Smooth muscle cell of the brain vasculature (primary cell): ENCODE measurements at places on chromosomes 5 and 9.
A peak's percentile ranks its signal among the peaks of the same experiment; 100 is the strongest.

- DNase-seq = no peak
These were observed 28.6 kb downstream of the LSM11 start for GRCh38 chr5:157772127-157772526.

- DNase-seq = no peak
These were observed 40.3 kb downstream of the SLC24A2 start for GRCh38 chr9:19748278-19749126.

DNA sequence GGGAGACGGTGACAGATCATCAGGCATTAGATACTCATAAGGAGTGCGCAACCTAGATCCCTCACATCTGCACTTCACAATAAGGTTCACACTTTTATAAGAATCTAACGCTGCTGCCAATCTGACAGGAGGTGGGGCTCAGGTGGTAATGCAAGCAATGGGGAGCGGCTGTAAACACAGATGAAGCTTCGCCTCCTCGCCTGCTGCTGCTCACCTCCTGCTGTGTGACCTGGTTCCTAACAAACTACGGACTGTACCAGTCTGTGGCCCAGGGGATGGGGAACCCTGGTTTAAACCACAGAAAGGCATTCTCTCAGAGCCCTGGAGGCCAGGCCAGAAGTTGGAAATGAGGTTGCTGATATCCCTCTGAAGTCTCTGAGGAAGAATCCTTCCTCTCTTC lies 323.6 kb downstream of the DRD1 start:
- no peak for DNase-seq

GRCh38 chr5:136062366-136063274 lies 33.8 kb downstream of the TGFBI start:
- DNase-seq = no peak

DNA sequence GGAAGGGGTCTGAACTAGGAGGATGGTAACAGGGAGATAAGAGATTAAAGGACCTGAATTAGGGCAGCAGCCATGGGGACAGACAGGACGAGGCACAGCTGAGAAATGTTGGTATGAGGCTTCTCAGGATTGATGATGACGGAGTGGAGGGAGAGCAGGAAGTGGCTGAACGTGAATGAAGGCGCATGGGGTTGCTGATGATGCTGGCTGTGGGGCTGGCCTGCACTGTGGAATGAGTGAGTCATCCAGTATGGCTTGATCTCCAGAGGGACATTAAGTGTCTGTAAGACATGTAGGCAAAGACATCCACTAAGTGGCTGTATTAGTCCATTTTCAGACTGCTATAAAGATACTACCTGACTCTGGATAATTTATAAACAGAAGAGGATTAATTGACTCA lies 256.4 kb downstream of the ICE1 start:
- DNase-seq = no peak

DNA sequence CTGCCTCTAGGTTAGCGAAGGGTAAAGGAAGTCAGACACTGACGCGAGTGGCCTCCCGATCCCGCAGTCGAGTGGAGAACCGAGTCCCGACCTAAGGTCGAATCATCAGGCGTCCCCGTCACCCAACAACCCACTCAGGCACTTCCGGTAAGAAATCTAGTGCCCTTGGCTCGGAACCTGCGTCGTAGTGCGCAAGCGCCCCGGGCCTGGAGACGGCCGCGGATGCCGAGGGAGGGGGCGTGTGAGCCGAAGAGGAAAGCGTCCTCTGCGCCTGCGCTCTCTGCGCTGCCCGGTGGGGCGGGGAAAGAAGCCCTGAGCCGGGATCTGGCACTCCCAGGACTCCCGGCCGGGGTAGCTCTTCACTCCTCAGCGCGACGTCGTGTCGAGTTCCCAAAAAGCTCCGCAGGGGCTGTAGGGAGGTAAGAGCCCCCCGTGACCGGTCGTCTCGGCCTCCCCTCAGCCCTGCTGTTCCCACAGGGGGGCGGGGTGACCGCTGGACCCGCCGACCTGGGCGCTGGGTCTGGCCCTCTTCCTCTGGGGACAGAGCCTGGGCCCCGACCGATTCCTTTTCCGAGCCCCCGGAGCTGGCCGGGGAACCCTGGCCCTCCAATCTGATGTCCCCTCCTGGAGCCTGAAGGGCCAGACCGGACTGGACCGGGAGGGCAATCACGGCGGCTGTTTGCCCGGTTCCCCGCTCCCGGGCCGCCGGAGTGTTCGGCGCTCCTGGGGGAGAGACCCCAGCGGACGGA lies at the start of gene ZFYVE16:
TSS of gene ZFYVE16 (plus strand) at position 330 of the 749 bp plus-strand sequence. CDS start 26,084 bp downstream, outside the sequence.
- DNase-seq = peak; percentile 94

- no peak for DNase-seq
These were observed 182.0 kb upstream of the WWC1 start for GRCh38 chr5:168109441-168109840.

DNA sequence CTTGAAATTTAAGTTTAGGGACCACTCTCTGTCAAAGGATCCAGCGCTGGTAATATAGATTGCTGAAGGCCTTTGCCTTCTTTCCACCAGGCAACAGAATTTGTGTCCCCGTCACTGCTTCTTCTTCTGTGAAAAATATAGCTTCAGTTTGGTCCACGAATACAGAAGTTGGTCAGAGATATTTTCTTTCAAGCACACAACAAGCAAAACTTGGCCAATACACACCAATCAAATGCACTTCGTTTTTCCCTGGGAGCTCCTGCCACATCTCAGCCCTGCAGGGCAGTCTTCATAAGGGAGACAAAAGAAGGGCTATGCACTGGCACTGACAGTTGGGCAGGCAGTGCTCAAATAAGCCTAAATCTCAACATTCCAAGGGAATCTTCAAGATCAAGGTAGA lies 22.9 kb downstream of the HAVCR2 start:
- no peak for DNase-seq

DNA sequence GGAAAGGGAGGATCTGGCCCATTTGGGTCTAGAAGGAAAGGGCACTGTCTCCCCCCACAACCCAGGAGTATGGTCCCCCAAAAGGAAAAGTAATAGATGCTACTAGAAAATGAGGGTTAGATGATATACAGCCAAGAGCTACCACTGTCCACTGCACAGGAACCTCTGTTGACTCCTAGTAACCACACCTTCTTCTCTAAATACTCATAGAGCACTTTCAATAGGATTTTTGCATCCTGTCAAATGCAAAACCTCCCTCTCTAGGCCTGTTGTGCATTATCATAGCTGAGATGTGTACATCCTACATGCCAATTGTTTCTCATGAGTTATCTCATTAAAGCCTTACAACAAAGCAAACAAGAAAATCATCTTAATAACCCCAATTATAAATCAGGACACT lies 66.8 kb downstream of the THBS4 start:
- no peak for DNase-seq

GRCh38 chr5:150422758-150423157 lies 10.0 kb upstream of the CD74 start:
- DNase-seq = no peak

DNA sequence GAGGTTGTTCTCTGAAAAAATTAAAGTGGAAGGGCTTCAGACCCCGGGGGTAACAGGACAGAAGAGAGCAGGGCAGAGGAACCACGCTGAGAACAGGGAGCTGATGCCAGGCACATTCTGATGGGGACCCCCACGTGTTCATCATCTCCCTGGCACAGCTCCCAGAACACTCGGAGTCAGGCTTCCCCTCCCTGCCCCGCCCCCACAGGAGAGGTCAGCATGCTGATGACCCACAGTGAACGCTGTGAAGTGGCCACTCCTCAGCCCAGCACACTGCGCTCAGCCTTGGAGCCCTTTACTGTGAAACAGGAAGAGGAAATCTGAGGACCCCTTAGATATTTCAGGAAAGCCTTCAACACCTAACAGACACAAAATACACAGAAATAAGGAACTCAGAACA lies 16.4 kb downstream of the RETREG1 start:
- no peak for DNase-seq

DNA sequence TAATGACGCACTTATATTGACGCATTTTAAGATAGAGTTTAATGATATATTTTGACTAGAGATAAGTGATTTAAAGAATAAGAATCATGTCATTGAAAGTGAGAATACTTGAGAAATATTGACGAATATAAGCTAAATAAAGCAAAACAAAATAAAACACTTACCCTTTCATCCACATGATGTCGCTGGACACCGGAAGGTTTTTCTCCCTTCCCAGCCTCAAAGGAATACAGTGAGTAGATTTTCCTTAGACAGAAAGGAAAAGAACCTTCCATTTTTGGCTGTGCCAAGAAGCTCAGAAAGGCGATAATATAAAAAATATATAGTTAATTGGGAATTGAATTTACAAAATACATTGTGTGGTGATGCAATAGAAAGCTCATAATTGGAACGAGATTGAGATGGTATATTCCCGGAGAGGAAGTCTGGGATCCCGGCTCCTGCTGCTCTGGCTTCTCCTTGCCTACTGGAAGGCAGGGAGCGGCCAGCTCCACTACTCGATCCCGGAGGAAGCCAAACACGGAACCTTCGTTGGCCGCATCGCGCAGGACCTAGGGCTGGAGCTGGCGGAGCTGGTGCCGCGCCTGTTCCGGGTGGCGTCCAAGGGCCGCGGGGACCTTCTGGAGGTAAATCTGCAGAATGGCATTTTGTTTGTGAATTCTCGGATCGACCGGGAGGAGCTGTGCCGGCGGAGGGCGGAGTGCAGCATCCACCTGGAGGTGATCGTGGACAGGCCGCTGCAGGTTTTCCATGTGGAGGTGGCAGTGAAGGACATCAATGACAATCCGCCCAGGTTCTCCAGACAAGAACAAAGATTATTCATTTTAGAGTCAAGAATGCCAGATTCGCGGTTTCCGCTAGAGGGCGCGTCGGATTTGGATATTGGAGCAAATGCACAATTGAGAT lies at the start of gene PCDHA5:
TSS of gene PCDHA5 (plus strand) at position 239 of the 906 bp plus-strand sequence.
- DNase-seq = no peak

- DNase-seq = no peak
These were observed 150.7 kb upstream of the RASGRF2 start for GRCh38 chr5:80809451-80809850.

GRCh38 chr5:124461941-124462340 lies 284.5 kb downstream of the ZNF608 start:
- no peak for DNase-seq

GRCh38 chr5:13359344-13359743 lies 585.1 kb downstream of the DNAH5 start:
- no peak for DNase-seq

- DNase-seq = no peak
These were observed 3.1 kb downstream of the AGXT2 start for GRCh38 chr5:35044649-35045048.

GRCh38 chr5:84385705-84386104 lies 1.0 kb upstream of the EDIL3 start:
- no peak for DNase-seq

- no peak for DNase-seq
These were observed 38.9 kb downstream of the SERINC5 start for GRCh38 chr5:80216753-80217596.

DNA sequence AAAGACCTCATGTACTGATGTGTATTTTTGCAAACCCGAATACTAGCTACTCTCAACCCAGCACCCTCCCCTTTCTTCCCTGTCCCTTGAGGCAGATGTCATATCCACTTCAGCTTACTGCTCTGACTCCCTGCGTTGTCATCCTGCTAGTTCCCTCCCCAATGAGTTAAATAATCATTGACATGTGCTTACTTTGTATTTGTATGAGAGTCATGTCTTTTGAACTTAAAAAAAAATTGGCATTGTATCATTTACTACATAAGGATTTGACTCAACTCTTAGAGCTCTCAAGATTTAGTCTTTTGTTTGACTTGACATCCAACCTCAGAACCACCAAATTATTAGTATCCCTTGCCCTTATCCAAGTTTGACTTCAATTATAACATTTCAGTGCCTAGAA lies 219.7 kb upstream of the TUT7 start:
- DNase-seq = no peak

DNA sequence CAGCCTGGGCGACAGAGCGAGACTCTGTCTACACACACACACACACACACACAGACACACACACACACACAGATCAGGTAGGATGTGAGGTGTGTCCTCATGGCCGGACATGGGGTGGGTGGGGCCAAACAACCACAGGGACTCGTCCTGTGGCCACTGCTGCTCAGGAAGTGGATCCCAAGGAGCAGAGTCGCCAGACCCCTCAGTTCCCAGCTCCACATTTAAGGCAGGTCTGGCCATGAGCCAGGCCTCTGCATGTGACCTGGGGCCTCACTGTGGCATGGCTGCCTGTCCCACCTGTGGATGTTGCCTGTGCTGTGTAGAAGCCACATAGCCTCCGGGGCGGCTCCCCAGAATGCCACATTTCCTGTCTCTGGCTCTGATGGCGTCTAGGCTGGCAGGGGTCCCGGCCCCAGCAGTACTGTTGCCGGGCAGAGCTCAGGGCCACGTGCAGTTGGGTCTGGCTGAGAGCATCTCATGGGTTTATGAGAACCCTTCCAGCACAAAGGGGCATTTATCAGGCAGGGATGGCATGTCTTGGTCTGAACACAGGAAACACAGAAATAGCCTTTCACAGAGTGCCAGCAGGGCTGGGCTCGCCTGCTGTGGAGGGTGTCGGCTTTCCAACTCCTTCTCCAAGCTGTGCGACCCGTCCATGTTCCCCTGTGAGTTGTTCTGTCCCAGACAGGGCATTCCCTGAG lies 9.9 kb upstream of the NINJ1 start:
- DNase-seq = no peak

DNA sequence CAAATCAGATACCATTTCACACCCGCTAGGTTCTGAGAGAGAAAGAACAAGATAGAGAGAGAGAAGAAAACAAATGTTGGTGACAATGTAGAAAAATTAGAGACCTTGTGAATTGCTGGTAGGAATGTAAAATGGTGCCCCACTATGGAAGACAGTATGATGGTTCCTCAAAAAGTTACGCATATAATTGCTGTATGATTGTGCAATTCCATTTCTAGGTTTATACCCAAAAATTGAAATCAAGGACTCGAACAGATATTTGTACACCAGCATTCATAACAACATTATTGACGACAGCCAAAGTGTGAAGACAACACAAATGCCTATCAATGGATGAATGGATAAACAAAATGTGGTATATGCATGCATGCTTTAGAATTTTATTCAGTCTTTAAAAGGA lies 74.5 kb upstream of the MAP3K1 start:
- no peak for DNase-seq

- no peak for DNase-seq
These were observed 511 bp downstream of the SEMA5A start for GRCh38 chr5:9545136-9545991.

GRCh38 chr9:38200431-38200830 lies 131.4 kb upstream of the SHB start:
- no peak for DNase-seq

DNA sequence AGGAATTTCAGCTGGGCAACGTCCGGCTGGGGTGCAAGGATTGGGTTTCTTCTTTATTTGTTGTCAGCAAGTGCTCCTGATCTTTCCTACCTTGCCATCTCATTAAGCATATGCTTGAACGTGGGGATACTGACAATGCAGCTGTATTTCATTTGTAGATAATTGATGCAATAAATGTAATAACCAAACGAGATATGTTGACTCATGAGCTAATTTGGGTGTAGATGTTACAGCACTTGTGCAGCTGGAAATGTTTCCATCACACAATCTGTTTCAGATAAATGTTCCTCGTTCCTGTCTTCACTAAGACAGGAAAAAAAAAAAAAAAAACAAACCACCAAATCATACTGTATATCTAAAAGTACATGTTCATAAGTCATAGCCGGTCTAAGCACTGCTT lies 123.8 kb downstream of the DMRT2 start:
- no peak for DNase-seq

- DNase-seq = peak; percentile 66
These were observed 790 bp downstream of the PHF19 start for GRCh38 chr9:120875954-120876841.

GRCh38 chr9:18616976-18617375 lies 143.0 kb downstream of the ADAMTSL1 start:
- no peak for DNase-seq
